ENCODE measurements at places on chromosomes 1 and 21.

DNA sequence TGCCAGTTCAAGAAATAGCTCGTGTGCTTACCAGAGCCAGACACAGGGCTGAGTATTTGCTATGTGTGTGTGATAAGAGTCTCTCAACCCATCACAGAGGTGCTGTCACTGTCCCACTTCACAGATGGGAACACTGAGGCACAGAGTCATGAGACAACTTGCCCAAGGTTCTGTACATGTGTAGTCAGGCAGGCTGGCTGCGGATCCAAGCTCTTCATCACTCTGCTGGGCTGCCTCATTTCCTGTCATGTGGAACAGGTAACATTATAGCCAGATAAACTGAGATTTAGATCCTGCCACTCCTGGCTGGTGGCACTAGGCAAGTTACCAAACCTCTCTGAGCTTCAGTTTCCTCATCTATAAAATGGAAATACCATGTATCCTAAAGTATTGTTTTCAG is 77.8 kb downstream of the ITPKB start:
- DNase-seq = no peak

DNA sequence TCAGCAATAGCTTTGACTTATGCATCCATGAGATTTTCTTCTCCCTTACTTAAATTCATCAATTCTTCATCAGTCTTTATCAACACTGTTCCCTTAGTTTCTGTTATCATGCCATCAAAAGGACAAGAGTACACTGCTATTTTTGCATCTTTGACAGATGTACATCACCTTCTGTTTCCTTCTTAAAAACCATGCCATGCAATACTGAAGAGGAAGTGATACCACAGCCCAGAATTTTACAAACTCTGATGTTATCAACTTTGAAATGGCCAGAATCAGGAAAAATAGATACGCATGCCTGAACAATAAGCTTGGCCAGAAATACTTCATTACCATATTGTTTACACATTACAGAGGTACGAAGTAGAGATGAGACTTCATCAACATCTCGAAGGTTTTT is 21.1 kb downstream of the FMO5 start:
- no peak for DNase-seq

- DNase-seq = peak; percentile 21
Observed at GRCh38 chr1:186605762-186606350, 74.4 kb downstream of the PTGS2 start.

DNA sequence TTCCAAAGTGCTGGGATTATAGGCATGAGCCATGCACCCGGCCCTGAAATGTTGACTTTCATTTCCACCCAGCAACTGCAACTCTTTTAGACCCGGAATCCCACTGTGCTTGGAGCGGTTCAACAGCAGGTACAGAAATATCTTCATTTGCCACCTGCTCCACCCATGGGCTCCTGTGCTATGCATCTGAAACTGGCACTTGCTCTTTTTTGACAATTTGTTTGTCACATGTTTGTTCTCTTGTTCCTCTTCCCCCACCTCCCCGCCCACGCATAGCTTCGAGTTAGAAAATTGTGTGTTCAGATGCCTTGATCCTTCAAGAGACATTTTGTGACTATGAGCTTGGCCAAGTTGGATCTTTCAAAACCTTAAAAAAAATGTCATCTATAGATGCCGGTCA is 2.4 kb upstream of the IFNLR1 start:
- DNase-seq = no peak

DNA sequence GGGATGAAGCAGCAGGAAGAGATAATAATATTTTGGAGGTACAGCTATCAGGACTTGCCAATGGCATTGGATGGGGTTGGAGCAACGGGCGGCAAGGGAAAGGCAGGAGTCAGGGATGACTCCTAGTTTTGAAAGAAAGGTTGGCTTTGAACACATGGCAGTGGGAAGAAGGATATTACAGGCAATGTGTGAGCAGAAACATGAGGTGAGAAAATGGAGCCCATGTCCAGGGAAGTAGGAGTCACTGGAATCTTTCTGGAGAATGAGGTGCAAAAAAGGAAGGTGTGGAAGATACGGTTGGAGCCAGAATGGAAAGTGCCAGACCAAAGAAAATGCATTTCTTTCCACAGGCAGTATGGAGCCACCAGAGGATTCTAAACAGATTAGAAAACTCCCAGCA is 288.5 kb upstream of the KAZN start:
- DNase-seq = no peak
